ENCODE measurements at places on chromosomes 2 and 18. TPM values are rescaled to one million over a fixed set of nuclear protein-coding genes. Genes with fewer than 3 reads are reported as not detected.

DNA sequence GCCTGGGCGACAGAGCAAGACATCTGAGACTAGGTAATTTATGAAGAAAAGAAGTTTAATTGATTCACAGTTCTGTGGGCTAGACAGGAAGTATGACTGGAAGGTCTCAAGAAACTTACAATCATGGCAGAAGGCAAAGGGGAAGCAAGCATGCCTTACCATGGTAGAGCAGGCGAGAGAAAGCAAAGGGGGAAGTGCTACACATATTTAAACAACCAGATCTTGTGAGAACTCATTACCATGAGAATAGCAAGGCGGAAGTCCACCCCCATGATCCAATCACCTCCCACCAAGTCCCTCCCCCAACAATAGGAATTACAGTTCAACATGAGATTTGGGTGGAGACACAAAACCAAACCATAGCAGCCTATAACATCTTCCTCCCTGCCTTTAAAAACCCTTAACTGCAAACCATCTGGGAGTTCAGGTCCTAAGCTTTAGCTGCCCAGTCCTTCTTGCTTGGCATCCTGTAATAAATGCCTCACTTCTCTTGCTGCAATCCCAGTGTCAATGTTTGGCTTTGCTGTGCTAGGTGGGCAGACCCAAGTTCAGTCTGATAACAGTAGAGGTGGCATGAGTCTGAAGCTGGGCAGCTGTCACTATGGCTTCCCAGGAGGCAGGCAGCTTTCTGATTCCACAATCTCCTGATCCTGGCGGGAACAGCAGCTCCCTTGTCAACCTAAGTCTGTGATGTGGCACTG is 11.2 kb upstream of the SP5 start:
- DNase-seq = no peak

- DNase-seq = no peak
Measured at GRCh38 chr18:44725300-44726058, 44.8 kb downstream of the SETBP1 start.

TUBB8B gene
- not detected for total RNA-seq

SNED1 gene
- 41.3 TPM for total RNA-seq

DNA sequence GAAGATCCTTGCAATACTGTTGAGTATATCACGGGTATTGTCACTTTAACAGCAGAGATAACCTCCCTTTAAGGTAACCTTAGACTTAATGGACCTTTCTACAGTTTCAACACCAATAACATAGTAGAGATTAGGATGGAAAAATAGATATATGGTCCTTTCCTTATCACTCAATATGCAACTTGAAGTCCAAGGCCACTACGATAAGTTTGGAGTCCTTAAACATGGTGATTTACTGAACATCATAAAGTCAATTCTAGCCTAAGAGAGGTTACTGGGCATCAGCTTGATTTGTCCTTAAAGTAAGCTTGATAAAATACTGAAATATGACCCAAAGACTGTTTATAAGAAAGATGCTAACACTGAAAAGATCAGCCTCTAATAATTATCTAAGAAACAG is 203.2 kb downstream of the STK39 start:
- DNase-seq = no peak

DNA sequence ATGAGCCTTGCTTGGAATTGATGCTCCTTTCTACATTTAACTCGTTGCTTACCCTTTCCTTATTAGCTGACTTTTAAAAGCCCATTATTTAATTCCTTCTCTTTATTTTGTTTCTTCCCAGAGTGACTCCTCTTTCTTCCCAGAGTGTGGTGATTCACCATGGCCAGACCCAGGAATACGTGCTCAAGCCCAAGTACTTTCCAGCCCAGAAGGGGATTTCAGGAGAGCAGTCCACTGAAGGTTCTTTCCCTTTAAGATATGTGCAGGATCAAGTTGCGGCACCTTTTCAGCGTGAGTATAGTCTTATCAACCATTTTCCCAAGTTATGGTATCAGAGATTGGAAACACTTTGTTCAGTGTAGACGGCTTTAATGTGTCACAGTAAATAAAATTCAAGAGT is 163.7 kb downstream of the LTBP1 start:
- no peak for DNase-seq

- DNase-seq = no peak
Measured at GRCh38 chr18:76532875-76533274, 37.8 kb upstream of the ZNF516 start.

- no peak for DNase-seq
Measured at GRCh38 chr2:144650907-144651306, 131.0 kb upstream of the ZEB2 start.

DNA sequence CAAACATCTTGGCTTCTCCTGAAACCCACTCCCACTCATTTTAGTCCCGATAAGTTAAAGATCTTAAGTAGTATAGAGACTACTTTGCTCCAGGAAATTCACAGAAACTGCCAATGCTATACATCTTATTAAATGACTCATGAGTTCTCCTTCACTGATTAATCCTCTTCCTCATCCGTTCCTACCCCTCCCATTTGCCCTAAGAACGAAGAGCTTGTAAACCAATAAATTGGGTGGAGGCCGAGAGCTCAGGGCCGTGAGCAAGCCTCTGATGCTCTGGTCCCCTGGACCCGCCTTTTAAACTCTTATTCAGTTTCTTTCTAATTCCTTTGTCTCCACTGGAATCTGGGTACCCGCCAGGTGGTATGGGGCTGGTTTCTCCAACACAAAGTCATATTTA is 68.6 kb downstream of the METTL8 start:
- no peak for DNase-seq

DNA sequence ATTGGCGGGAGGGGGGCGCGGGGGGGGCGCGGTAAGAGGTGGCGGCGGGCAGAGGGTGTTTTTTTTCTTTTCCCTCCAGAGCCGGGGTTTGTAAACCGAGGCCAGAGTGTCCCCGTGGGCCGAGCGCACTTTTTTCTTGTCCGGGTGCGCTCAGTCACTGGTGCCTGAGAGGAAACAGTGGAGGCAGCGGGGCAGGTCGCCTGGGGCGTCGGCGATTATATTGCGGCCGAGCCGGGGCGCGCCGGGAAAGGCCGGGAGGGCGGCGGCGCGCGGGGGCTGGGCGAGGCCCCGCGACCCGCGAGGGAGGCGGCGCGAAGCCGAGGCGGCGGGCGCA is 275 bp downstream of the HOXD8 start:
- DNase-seq = no peak

NT5C1B gene
- not detected for total RNA-seq

DNA sequence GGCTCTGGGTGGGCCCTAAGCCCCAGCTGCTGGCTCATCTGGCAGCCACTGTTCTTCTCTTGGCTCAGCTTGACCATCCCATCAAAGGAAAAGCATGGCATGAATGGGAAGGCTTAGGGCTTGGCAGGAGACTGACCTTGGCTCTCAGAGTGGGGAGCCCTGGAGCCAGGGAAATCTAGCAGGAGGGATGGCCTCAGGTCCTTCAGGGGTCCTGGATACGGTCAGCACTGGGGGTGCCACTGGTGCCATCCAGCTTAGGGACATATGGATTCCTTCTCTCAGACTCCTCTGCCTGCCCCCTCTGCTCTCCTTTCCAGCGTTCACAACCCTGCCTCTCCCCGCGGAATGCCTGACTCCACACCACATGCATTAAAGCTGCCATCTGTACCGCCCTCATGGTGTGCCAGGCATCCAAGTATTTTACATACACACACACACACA is 165.5 kb upstream of the HAAO start:
- no peak for DNase-seq

GRCh38 chr2:232689152-232689910 is 7.8 kb upstream of the GIGYF2 start:
- no peak for DNase-seq
